Effector CD8-positive, alpha-beta T cell (primary cell): ENCODE measurements at places on chromosomes 4 and X.

- DNase-seq: no peak
These were observed 5.4 kb downstream of the DAPP1 start for GRCh38 chr4:99821918-99822503.

GRCh38 chrX:101385795-101386541 is at the start of gene BTK:
BTK (minus strand) TSS chrX:101386191; CDS start chrX:101375284, 10,907 bp downstream.
- DNase-seq: no peak

DNA sequence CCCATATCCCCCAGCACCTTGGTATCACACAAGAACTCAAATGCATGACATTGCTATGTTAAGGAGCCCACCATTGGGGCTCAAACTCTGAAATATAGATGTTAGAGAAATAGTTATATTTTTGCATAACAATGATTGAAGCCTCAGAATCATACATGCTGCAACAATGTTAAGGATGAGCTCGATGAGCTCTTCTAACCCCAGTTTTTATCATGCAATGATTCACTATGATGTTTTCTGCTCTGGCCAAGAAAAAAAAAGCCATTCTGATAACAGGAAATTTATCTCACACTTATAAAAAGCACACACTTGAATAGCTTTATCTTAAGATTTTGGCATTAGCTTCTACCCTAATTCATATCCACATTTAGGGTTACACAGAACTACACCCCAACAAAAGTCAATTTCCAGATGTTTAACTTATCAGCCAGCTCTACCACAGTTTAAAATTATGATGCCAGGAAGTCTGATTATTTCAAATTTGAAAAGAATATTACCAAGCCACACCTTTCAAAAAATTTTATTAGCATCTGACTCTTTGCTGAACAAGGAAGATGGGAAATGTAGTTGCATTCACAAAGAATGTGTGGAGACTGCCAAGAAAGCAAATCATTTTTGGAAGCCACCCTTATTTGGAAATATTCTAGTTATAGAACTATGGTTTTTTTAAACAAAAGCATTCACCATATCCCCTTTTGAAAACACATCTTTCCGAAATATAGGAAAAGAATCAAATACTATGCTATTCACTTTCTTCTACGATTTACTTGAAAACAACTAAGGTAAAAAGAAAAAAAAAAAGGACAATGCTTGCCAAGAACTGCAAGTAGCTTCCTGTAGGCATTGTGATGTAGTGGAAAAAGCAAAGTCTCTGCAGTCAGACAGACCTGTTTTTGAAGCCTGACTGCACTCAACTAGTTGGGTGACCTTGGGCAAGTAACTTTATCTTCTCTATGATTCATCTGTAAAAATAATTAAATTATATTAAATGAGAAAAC is 100.8 kb upstream of the PLS3 start:
- no peak for DNase-seq

DNA sequence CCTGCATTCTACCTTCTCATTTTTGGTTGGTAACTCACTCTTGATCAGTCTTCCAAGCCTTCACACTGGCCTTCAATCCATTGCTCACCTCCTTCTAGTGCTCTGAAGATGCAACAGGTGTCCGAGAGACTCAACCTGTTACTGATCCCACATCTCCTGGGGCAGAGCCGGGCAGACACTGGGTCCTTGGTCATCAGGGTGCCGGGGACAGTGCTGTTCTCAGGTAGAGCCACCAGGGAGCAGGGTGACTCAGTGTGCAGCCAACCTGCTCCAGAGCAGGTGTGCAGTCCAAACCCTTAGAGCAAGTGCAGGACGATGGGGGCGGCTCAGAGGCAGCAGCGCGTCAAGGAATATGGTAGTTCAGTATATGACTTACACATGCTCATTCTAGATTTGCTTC is 188.4 kb downstream of the DHX15 start:
- DNase-seq: no peak

GRCh38 chrX:13491061-13491460 is 78.3 kb upstream of the EGFL6 start:
- no peak for DNase-seq
